ENCODE measurements at places on chromosomes 1 and 21.

DNA sequence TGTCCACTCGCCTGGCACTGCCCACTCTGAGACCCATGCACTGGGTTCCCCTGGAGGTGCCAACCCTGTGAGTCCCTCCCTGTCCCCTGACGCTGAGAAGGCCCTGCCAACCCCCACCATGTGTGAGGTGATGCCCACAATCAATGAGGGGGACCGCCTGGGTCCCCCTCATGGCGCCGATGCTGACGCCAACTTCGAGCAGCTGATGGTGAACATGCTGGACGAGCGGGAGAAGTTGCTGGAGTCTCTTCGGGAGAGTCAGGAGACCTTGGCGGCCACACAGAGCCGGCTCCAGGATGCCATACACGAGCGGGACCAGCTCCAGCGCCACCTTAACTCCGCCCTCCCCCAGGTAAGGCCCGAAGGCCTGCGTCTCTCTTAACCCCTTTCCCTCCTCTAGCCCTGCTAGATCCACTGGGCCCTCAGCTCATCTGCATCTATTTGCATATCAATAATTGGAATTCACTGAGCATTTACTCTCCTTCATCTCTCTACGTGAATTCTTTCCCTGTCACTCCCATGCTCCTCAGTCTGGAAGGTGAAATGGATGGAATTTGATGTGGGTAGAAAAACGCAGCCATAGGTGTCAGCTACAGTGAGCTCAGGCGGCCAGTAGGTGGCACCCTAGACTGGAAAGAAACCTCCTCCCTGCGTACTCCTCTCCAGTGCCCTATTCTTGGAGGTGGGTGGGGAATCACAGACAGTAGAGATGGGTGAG, 12.8 kb downstream of the PPFIA4 start:
- peak; percentile 73 for DNase-seq
- H3K27me3 ChIP-seq = no peaks in the 10 kb centered on the region
- H3K36me3 ChIP-seq = no peaks in the 10 kb centered on the region
- H3K4me3 ChIP-seq = no peak overlapping the region

DNA sequence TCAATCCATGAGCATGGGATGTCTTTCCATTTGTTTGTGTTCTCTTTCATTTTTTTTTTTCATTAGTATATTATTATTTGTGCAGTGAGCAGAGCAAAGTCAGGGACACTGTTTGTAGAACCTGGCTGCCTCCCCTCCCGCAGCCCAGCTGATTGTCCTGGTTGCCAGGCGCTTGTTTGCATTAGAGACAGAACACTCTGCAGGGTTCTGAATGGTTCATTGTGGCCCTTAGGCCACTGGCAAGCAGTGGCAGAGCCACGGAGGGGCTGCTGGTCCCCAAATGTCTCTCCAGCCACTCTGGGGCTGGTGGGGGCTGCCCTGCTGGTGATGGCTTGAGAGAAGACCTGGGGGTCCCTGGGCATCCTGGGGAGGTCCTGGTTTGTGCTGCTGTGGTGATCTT, 29.0 kb downstream of the ETS2 start:
- H3K27ac ChIP-seq = no peak overlapping the region
- no peak overlapping the region for H3K4me3 ChIP-seq
- peaks cover 19% of the 10 kb centered on the region for H3K4me1 ChIP-seq

DNA sequence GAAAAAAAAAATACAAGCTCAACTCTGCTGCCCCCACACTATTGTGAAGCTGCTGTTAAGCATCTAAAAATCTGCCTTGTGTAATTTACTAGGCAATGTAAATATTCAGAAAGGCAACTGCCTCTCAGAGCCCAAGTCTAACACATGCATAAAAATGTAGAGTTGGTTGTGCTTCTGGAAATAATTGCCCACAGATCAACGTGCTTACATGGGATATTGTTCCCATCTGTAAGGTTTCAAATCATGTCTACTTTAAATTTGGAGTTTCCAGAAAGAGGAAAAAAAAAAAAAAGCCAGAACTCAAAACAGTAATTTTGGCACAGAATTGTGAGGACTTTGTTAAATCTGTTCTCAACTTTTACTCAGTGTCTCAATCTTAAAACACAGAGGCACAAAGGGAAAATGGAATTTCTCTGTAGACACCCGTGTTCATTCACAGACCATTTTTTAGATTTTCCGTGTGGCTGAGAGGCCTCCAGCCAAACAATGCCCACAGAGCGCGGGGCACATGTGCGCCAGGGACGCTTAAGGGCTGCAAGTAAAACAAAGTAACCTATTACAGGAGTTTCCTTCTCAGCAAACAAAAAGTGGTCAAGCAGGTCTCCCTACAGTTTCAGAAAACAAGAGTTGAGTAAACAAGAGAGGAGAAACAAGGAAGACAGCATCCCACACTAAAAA, 115.5 kb downstream of the RERE start:
- no peaks in the 10 kb centered on the region for H3K27me3 ChIP-seq
- peak; percentile 25 for DNase-seq
- peak overlapping the region; percentile 63 for H3K4me3 ChIP-seq
- no peaks in the 10 kb centered on the region for H3K36me3 ChIP-seq
- H3K27ac ChIP-seq = peak overlapping the region; percentile 54
- peaks cover 32% of the 10 kb centered on the region for H3K4me1 ChIP-seq

DNA sequence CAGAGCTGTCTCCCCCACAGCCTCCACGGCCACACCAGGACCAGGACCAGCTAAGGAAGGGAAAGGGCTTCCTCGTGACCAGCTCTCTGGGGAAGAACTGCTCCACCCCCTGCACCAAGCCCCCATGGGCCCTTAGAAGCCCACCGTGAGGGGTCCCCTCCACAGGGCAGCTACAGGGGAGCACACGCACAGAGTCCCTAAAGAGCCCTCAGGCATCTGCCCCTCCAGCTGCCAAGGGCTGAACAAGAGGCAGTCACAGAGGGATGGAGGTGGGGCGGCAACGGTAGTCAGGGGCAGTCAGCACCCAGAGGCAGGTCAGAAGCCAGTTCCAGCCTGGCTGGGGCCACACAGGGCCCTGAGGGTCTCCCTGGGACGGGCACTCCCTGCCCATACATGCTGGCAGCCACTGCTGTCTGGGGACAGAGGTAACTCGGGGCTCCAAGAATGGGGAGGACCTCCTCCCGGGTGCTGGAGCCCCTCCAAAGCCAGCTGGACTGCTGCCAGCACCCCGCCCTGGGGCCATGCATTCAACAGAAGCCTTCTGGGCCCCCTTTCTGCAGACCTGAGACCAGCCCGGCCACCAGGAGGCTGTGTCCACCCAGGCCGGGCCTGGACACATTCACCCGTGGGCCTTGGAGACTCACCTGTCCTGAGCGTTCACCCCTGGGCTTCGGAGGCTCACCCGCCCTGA, 18.7 kb downstream of the SLC19A1 start:
- H3K27ac ChIP-seq = no peak overlapping the region
- no peaks in the 10 kb centered on the region for H3K4me1 ChIP-seq

DNA sequence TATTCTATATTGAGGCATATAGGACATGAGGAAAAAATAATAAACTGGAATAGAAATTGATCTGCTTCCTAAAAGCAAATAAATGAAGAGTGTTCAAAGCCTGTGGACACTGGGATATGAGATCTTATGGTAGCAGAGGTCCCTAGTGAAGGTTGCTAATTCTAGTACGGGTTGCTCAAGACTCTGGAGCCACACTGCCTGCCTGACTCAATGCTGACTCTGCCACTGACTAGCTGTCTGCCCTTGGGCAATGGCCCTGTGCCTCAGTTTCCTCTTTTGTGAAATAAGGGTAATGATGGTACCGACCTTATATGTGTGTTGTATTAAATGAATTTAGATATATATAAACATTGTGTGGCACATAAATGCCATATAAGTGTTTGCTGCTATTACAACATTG, 59.0 kb upstream of the C1orf53 start:
- H3K4me3 ChIP-seq = no peak overlapping the region
- no peak overlapping the region for H3K27ac ChIP-seq
- H3K27me3 ChIP-seq = no peaks in the 10 kb centered on the region

DNA sequence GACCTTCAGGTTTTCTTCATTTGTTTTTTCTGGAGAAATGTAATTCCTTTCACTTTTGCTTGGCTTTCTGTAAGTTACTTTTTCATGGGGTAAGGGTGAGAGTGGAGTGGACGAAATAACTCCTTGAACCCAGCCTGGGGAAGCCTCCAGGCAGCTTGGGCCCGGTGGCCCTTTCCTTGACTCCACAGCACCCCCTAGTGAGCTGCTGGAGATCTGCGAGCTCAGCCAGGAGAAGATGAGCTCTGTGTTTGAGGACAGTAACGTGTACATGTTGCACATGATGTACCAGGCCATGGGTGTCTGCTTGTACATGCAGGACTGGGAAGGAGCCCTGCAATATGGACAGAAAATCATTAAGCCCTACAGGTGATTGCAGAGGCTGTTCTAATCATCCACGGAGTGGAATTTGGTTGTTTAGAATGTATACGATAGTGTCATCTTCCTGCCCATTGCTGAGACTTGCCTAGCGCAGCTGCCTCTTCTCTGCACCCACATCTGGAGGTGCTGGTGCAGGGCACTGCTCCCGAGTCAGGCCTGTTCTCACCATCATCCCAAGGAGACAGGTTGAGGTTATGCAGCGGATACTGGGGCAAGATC, 51.0 kb downstream of the SMYD2 start:
- no peak overlapping the region for H3K4me3 ChIP-seq

DNA sequence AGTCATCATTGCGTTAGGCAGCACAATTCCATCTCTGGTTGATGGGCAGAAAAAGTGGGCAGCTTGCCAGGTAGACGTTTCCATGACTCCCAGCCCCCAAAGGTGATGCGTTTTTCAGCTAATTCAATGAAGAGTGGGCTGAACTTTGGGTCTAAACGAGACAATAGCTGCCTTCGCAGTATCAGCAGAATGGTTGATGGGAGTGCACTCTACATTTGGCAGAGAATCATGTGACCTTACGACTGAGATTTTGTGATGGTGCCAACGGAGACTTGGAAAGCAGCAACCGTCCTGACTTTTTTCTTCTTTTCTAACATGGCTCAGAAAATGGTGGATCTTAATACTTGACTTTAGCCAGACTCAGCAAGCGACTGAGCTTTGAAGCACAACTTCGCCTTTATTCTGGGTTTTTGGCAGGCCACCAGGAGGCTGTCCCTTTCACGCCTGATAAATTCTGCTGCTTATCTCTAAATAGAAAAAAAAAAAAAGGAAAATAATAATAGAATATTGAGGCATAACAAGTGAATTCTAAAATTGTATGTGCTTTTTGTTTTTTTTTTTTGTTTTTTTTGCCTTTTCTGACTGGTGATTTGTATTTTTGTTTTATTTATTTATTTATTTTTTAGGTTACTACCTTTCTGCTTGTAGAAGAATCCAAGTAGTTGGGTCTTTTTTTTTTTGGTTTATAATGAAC, 804.8 kb downstream of the USP25 start:
- no peaks in the 10 kb centered on the region for H3K4me1 ChIP-seq
- H3K4me3 ChIP-seq = no peak overlapping the region
- H3K27me3 ChIP-seq = no peaks in the 10 kb centered on the region

- peaks cover 23% of the 10 kb centered on the region for H3K4me1 ChIP-seq
- no peak overlapping the region for H3K27ac ChIP-seq
- no peaks in the 10 kb centered on the region for H3K36me3 ChIP-seq
Observed at GRCh38 chr1:11333631-11334030, 60.6 kb downstream of the UBIAD1 start.

DNA sequence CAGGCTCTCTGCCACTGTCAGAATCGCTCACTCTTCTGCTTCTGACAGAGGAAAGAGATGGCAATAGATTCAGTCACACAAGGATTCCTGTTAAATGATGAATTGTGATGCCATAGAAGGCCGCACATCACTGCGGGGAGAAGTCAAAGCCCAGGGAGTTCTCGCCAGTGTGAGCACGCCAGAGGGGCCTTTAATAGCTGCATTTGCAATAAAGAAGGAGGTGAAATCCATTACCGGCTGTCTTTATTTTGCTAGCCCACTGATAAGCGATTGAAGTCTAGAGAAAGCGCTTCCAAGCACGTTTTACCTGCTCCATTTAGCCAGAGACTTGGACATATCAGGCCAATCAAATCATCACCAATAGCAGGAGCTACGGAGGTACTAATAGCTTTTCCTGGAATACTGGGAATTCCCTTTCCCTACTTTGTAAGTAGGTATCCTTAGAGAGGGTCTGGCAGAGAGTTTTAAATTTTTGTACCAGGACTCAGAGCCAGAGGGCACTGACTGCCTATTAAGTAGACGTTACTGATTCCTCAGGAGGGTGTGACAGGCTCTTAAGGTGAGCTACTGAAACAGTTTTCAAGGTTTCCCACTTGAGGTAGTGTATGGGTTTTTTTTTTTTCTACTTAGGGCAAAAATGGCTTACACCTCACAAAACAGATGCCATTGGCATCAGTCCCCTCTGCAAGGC, 10.2 kb upstream of the TARBP1 start:
- H3K4me1 ChIP-seq = peaks cover 24% of the 10 kb centered on the region
- H3K27ac ChIP-seq = no peak overlapping the region
- no peaks in the 10 kb centered on the region for H3K27me3 ChIP-seq
- H3K4me3 ChIP-seq = no peak overlapping the region

DNA sequence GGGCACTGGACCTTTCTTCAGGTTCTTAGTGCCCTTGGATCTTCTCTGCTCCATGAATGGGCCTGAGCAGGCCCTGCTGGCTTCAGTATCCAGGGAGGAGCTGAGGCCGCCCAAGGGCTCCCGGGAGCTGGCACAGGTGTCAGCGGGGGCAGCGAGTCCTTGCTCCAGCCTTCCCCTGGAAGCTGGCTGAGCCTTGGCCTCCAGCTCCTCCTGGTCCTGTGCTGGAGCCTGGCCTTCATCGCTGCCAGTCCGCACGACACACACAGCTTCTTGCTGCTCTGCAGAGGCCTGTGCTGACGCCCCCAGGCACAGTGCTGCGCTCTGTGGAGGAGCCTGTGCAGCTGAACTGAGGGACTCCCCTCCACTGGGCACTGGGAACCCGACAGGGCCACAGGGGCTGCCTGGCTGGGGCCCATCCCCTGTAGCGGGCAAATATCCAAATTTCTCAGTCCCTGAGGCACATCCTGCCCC, 1.7 kb downstream of the SPOCD1 start:
- H3K27me3 ChIP-seq = no peaks in the 10 kb centered on the region
- no peak overlapping the region for H3K4me3 ChIP-seq
- no peaks in the 10 kb centered on the region for H3K36me3 ChIP-seq
- H3K4me1 ChIP-seq = peaks cover 18% of the 10 kb centered on the region

- H3K27me3 ChIP-seq = no peaks in the 10 kb centered on the region
- no peak for DNase-seq
- H3K4me1 ChIP-seq = peaks cover 35% of the 10 kb centered on the region
- no peaks in the 10 kb centered on the region for H3K36me3 ChIP-seq
- H3K4me3 ChIP-seq = no peak overlapping the region
- H3K27ac ChIP-seq = no peak overlapping the region
Observed at GRCh38 chr1:108048301-108049177, 83.6 kb upstream of the VAV3 start.

GRCh38 chr1:56803561-56804156, 15.5 kb downstream of the FYB2 start:
- no peaks in the 10 kb centered on the region for H3K36me3 ChIP-seq
- peaks cover 2% of the 10 kb centered on the region for H3K27me3 ChIP-seq
- DNase-seq = no peak
- H3K4me3 ChIP-seq = no peak overlapping the region
- H3K27ac ChIP-seq = no peak overlapping the region

GRCh38 chr1:167223144-167224103, 2.7 kb downstream of the POU2F1 start:
- H3K4me3 ChIP-seq = no peak overlapping the region
- H3K27me3 ChIP-seq = no peaks in the 10 kb centered on the region
- no peaks in the 10 kb centered on the region for H3K36me3 ChIP-seq
- H3K4me1 ChIP-seq = peaks cover 23% of the 10 kb centered on the region
- peak overlapping the region; percentile 92 for H3K27ac ChIP-seq
